NCI-H526 (cell line): ENCODE measurements at places on chromosomes 5 and 9.

GRCh38 chr5:112228667-112229066 lies 190.4 kb downstream of the EPB41L4A start:
- no peak for DNase-seq

DNA sequence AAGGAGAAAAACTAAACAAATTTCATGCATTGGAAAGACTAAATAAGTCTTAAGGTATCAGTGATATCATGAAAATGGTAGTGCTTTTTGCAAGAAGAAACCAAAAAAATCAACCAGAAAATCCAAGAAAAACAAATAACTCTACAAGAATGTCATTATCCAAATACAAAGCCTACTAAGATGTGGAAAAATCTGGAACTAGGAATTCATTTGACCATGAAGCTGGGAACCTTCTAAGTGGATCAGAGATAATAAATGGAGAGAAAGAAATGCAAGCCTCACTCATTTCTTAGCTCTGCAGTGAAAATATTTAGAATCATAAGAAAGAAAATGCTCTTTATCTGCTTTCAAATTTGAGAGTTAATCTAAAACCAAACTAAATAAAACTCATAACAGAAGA lies 51.3 kb downstream of the RASEF start:
- DNase-seq: no peak

- DNase-seq: no peak
Observed at GRCh38 chr5:78961743-78962142, 23.4 kb downstream of the ARSB start.

- no peak for DNase-seq
Observed at GRCh38 chr9:114745108-114745848, 60.6 kb downstream of the TNFSF15 start.

DNA sequence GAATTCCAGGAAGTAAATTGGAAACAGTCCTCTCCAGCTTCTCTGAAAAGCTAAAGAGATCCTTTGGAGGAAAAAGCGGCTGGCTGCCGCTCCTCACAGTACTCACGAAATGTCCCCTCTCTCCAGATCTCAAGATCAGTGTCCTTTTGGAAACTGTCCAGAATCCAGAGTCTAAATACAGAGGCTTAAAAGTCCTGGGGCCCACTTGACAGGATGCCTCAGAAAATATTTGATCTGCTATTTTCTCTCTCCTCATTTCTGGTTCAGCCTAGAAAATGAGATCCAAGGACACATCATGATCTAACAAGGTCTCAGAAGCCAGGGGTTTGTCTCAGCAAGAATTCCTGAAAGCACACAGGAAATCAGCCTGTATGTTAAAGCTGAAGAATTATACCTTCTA lies 7.2 kb downstream of the C1QTNF2 start:
- no peak for DNase-seq

DNA sequence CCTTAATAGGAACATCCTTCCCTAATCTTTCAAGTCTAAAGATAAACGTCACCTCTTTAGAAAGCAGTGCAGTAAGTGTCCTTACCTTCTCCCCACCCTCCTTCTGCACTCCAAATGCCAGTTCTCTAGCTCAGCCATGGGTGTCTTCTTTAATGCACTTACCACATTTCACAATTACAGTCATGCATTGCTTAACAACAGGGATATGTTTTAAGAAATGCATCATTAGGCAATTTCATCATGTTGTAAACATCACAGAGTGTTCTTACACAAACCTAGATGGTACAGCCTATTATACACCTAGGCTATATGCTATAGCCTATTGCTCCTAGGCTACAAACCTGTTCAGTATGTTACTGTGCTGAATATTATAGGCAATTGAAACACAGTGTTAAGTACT lies 91.2 kb downstream of the RFX3 start:
- DNase-seq: no peak

DNA sequence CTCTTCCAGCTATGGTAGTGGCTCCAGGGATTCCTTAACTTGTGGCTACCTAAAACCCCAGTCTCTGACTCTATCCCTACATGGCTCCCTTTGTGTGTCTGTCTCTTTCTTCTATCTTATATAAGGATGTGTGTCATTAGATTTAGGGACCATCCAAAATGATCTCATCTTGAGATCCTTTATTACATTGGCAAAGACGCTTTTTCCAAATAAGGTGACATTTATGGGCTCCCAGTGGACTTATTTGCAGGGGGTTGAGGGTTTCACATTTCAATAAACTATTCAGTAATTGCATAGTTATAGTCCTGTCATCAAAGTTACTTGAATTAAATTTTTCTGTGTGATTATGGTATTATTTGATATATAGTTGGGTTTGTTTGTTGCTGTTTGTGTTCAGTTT lies 59.2 kb downstream of the NIPBL start:
- no peak for DNase-seq

- no peak for DNase-seq
Observed at GRCh38 chr5:144566747-144567420, 396.2 kb downstream of the KCTD16 start.

DNA sequence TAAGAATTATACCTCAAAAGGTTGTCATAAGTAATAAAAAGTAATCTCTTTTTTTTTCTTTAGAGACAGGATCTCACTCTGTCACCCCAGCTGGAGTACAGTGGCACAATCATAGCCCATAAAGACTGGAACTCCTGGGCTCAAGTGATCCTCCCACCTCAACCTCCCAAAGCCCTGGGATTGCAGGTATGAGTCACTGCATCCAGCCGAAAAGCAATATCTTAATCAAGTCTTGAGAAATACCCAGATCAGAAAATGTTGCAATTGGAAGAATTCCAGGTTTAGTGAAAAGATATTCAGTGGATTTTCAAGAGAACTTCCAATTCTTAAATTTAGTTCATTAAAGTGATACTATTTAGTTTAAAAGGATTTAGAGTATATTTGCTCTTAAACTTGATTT lies 40.9 kb upstream of the IDNK start:
- DNase-seq: no peak

DNA sequence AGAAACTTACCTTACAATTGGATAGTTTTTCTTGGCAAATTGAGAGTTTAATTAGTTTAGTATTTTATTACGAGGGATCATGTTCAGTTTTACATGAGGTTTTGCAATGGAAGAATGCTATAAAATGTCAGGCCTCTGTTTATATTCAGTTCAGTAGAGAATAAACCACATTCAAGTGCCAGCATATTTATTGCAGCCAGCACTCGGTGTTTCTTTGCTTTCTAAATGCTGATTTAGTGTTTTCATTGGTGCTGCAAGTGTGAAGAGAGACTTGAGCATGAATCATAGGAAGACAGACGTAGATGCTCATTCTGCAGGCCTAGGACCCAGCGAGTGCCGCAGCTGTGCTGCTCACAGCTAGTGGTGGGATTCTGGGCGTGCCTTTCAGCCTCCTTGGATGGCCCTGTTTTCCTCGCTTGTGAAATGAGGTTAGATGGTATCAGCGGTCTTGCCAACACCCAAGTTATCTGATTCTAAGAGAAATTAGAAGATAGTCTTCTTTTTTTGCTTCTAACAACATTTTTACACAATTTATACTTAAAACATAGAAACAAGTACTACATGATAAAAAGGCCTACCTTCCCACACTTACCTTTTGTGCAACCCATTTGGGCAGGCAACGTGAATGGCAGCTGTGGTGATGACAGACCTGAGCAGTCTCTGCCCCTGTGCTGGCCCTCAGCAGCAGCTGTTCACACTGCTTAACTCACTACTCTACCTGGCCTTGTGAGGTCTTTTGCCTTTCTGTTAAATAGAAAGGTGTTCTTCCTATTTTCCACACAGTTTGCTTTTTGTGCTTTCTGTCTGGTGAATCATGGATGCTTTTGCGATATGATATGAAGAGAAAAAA lies 26.8 kb upstream of the TNFAIP8 start:
- DNase-seq: no peak

DNA sequence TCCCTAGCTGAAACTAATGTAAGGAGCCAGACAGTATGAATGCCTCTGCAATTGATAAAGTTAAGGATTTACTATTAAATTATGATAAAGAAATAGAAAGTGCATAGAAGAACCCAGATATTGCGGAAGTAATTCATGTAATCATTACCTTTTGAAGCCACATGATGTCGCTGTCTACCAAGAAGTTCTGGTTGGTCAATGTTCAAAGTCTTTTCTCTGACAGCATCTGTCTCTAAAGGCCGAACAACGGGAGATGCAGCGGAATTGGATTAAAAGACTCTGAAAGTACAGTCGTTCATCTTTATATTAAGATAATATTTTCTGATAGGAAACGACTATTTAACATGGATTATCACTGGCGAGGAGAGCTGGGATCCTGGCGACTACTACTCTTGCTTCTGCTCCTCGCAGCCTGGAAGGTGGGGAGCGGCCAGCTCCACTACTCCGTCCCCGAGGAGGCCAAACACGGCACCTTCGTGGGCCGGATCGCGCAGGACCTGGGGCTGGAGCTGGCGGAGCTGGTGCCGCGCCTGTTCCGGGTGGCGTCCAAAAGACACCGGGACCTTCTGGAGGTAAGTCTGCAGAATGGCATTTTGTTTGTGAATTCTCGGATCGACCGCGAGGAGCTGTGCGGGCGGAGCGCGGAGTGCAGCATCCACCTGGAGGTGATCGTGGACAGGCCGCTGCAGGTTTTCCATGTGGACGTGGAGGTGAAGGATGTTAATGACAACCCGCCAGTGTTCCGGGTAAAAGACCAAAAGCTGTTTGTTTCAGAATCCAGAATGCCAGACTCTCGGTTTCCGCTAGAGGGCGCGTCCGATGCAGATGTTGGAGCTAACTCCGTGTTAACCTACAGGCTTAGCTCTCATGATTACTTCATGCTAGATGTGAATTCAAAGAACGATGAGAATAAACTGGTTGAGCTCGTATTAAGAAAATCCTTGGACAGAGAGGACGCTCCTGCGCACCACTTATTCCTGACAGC lies at the start of gene PCDHA8:
Gene PCDHA8, plus strand, starts transcription at position 210 of the 985 bp plus-strand sequence. Its CDS starts 135 bp downstream, at position 345.
- peak; percentile 41 for DNase-seq

GRCh38 chr5:52740007-52740406 lies 47.7 kb upstream of the ITGA1 start:
- no peak for DNase-seq

- no peak for DNase-seq
Observed at GRCh38 chr5:123450640-123451039, 27.4 kb upstream of the CEP120 start.

DNA sequence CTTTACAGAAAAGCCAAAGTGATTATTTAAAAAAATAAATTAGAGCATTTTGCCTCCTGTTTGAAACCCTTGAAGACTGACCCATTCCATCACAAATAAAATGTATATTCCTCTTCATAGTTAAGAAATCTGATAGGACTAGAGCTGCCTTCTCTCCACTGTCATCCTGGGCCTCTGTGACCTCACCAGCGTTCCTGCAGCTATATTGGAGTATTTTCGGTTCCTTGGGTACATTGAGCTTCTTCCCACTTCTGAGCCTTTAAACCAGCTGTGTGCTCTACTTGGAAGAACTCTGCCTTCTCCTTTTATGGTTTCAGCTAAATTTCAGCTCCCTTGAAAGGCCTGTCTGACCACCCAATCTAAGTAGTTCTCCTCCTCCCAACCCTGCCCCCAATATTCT lies 99.1 kb upstream of the ABCA1 start:
- no peak for DNase-seq

- DNase-seq: no peak
Observed at GRCh38 chr9:124618476-124618875, 111.3 kb upstream of the NR5A1 start.

DNA sequence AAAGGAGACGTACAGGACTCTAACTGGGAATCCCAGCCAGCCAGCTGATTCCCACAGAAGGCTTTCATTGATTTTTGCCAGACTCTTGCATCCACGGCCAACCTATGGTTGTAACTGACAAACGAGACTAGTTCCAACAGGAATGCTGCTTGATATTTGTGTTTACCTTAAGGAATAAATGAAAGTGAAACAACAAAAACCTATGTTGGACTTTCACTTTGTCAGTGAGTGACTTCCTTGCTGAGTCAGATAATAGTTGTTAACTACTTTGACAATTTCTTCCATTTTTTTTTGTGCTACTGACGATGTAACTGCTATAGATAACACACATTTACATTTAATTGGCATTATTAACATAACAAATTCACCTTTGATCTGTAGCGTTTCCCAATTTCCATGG lies 63.4 kb upstream of the LRRTM2 start:
- no peak for DNase-seq

DNA sequence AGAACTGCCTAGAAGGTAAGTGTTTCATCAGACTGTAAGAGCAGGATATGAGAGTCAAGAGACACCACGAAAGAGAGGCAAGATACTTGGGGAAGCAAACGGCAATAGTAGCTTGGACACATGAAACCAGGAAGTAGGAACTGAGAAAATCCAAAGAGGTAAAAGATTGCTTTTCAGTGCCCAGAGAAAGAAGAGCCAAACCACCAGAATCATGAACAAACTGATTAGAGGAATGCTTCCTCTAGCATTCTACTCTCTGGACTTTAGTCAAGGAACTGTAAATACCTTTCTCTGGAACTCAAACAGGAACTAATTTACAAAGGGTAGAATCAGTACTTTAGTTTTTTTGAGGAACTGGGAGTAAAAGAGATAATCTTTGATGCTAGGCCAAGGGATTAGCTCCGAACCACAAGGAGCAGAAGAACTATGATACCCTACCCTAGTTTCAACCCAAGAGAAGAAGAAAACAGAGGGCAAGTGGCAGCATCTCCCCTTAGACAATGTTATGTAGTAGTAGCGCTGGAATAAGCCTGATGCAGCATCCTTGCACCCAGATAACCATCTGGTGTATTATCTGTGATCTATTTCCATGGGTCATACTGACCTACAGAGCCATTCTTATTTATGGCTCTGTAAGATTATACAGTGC lies 41.3 kb downstream of the EFCAB9 start:
- no peak for DNase-seq

DNA sequence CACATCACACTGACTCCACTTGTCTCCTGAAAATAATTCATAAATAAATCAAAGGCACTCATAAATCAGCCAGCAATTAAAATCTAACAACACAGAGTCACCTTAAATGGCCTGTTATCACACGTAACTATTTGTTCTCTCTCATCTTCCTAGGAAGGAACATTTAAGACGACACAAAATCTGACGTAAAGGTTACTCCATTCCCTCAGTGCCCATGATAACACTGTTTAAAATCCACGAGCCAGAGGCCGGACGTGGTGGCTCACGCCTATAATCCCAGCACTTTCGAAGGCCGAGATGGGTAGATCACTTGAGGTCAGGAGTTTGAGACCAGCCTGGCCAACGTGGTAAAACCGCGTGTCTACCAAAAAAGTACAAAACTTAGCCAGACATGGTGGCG lies 56.4 kb downstream of the MYO10 start:
- DNase-seq: no peak

DNA sequence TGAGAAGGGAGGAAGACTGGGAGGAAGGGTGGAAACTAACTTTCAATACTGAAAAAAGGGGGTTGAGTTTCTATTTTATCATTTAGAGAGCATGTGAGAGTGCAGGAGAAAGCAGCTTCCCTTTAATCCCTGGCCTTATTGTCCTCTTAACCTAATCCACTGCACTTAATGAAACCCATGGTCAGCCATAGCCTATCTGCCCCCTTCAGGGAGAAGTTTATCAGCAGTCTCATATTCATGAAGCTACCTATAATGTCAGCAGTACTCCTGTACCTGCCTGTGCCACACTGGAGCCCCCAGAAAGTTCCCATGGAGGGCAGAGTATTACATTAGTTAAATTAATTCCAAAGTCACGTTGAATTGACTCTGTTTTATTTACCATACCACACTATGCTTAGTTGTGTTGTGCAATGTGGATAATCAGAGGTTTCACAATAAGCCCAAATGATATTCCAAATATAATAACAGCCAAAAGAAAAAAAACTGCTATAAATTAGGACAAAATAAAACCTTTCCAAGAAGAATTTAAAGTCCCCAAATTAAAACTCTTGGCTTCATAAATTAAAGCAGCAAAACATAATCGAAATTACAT lies 62.9 kb downstream of the MUSK start:
- DNase-seq: no peak
